Right renal pelvis (tissue), 4 donors: ENCODE measurements at places on chromosomes 13 and 19.

GRCh38 chr13:32878163-32878562 is 138.1 kb upstream of the KL start:
- no peak for DNase-seq

DNA sequence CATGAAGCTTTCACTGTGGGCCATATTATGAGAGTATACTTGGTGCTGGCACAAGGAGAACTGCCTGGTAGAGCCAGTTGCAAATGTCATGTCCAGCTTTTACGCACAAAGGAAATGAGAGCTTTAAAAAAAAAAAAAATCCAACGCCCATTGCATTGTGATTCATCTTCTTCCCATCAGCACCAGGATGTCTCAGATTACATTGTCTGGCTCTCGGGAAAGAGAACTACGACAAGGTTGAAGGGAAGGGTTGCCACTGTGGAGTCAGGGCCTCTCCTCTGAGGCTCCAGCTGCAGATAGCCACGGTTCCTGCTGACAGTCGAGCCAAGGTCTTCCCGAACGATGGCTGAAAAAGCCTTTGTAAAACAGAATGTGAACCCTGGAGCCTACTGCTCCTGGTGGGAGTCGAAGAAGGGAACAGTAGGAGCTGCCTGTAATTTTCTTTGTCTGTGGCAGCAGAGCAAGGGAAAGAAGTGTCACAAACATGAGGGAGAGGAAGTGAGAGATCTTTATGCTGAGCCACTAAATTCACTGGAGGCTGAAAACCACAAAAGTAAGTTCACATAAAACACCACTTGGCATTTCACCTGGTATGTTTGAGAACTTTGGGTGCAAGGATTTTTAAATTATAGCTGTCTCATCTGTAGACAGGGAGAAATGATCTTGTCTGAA is 704.7 kb downstream of the DIAPH3 start:
- no peak for DNase-seq

- no peak for DNase-seq
Measured at GRCh38 chr13:102845289-102845629, 573 bp upstream of the ERCC5 start.

DNA sequence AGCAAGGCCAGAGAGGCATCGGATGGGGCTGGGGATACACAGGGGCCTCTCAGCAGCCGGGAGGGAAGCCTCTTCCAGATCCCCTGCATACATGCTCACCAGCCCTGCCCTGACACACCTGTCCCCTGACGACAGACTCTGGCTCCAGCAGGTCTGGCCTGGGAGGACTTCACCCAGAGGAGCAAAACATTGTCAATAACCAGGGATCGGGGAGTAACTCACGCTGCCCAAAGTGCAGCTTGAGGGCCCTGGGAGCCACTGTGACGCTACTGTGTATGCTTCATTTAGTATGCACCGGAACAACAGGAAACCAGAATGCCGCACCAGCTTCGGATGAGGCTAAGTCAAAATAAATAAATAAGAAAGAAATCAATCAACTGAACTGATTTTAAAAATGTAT is 12.4 kb upstream of the CD22 start:
- no peak for DNase-seq

GRCh38 chr19:31548941-31549340 is 199.7 kb upstream of the TSHZ3 start:
- no peak for DNase-seq

- DNase-seq, result no peak
Measured at GRCh38 chr13:98534821-98535220, 42.1 kb downstream of the STK24 start.

DNA sequence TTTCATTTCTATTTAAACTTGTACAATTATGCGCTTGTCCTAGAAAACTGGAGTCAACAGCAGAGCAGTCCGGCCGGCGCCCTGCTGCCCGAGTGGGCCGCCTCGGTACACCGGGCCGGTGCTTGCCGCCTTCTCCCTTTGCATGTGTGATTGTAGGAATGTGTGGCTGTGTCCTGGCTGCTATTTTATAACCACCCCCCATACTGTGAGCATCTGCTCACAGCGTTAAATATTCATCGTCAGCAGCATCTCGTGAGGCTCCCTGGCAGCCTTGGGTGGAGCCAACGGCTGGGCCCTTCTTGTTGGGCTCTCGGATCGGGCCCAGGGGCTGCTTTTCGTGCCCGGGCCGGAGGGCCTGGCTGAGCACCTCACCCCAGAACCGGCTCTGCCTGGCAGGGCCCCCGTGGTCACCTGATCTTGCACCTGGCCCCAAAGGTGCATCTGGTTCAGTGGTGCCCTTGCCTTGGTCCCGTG is 10.6 kb downstream of the PIAS4 start:
- no peak for DNase-seq
